GM23338 (cell line): ENCODE measurements at places on chromosomes 6 and 20. TPM values are rescaled to one million over a fixed set of nuclear protein-coding genes. Genes with fewer than 3 reads are reported as not detected.

COL20A1 gene
- 0.59 and 0.79 TPM in 2 replicates for polyA plus RNA-seq

DNA sequence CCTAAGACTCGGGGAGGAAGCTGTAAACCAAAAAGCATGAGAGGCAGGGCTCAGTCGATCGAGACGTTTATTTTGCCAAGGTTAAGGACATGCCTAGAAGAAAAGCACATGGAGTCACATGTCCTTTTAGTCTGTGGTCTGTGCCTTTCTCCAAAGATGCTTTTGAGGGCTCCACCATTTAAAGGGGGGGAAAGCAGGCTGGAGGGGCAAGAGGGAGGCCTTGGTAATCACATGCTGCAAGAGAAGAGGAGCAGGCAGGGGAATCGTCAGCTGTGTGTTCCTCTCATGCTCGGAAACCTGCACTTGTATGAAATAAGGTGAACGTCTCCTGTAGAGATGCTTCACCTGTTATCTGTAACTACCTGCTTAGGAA is 9.1 kb upstream of the YTHDF1 start:
- DNase-seq: no peak

GRCh38 chr6:88855541-88856147 is 107.8 kb downstream of the RNGTT start:
- DNase-seq: no peak

GRCh38 chr6:54284161-54284860 is 23.9 kb upstream of the TINAG start:
- no peak for DNase-seq

DNA sequence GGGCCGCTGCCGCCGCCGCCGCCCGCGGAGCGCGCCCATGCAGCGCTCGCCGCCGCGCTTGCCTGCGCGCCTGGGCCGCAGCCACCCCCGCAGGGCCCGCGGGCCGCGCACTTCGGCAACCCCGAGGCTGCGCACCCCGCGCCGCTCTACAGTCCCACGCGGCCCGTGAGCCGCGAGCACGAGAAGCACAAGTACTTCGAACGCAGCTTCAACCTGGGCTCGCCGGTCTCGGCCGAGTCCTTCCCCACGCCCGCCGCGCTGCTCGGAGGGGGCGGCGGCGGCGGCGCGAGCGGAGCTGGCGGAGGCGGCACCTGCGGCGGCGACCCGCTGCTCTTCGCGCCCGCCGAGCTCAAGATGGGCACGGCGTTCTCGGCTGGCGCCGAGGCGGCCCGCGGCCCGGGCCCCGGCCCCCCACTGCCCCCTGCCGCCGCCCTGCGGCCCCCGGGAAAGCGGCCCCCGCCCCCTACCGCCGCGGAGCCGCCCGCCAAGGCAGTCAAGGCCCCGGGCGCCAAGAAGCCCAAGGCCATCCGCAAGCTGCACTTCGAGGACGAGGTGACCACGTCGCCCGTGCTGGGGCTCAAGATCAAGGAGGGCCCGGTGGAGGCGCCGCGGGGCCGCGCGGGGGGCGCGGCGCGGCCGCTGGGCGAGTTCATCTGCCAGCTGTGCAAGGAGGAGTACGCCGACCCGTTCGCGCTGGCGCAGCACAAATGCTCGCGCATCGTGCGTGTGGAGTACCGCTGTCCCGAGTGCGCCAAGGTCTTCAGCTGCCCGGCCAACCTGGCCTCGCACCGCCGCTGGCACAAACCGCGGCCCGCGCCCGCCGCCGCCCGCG is 730 bp downstream of the INSM1 start:
- peak; percentile 10 for DNase-seq

DNA sequence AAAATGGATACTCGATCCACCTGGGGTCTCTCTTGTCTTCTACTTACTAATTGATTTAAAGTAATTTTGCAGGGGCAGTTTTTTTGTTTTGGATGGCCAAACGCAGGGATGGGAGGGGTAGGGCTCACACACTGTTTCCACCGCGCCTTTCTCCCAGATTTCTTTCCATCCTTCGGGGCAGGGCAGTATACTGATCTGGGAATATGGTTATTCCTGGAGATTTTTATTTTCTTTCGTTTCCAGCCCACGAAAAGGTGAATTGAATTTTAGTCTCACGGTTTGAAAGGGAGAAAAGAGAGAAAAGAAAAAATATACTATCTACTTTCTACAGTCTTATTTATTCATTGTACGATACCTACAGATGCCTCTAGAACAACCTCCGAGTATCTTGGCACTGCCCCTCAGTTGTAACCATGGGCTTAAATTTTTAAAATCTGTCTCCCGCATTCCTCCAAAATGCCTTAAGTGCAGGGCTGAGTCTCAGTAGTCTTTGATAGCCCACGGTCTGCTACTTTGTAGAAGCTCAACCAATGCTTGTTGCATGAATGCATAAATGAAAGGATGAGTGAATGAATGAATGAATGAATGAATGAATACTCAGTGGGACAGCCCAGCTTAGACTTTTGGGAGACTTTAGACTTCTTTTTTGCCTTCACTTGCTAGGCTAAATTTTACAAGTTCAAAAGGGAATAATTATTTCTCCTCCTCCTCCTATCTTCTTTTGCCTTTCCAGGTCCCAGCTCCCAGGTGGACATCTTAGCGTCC is 18.1 kb upstream of the TRIM27 start:
- peak; percentile 90 for DNase-seq

- no peak for DNase-seq
Measured at GRCh38 chr6:119283979-119284545, 65.5 kb downstream of the MAN1A1 start.
